Esophagus squamous epithelium (tissue), 5 donors: ENCODE measurements at places on chromosomes 12 and 14. TPM values are rescaled to one million over a fixed set of nuclear protein-coding genes. Genes with fewer than 3 reads are reported as not detected.

The LBHD2 gene
- not detected for total RNA-seq

The FBLN5 gene
- total RNA-seq = 11.9 TPM

The NOVA1 gene
- 0.91 TPM for total RNA-seq

The SDSL gene
- not detected for total RNA-seq

The LTBP2 gene
- total RNA-seq = 41.6 TPM

The DEPDC4 gene
- total RNA-seq = 1.1 TPM

The AQP2 gene
- total RNA-seq = not detected

The DUSP16 gene
- 16.2 TPM for total RNA-seq

The NCKAP5L gene
- total RNA-seq = 6.8 TPM

The DPF3 gene
- total RNA-seq = under 0.01 TPM

The FOXN4 gene
- not detected for total RNA-seq

The PRR4 gene
- 1.4 TPM for total RNA-seq

The CCND2 gene
- 13.9 TPM for total RNA-seq

The BMP4 gene
- 11.0 TPM for total RNA-seq

The DNAJC22 gene
- not detected for total RNA-seq

The PPP2R3C gene
- total RNA-seq = 15.4 TPM

The SIX6 gene
- total RNA-seq = not detected

The CRACR2A gene
- total RNA-seq = 2.2 TPM

The RFLNA gene
- 0.23 TPM for total RNA-seq

The GLI1 gene
- 0.09 TPM for total RNA-seq

The MMP17 gene
- 2.1 TPM for total RNA-seq

The KDM5A gene
- 37.7 TPM for total RNA-seq

The SYNDIG1L gene
- 0.19 TPM for total RNA-seq

The JPH4 gene
- not detected for total RNA-seq

The CCNB1IP1 gene
- 25.2 TPM for total RNA-seq

The NGB gene
- total RNA-seq = not detected

The RASAL1 gene
- 51.3 TPM for total RNA-seq

The LRTM2 gene
- total RNA-seq = not detected

The CLEC9A gene
- not detected for total RNA-seq

The C12orf43 gene
- 15.6 TPM for total RNA-seq

The CPNE8 gene
- 10.5 TPM for total RNA-seq

The DNAI7 gene
- not detected for total RNA-seq

The COX8C gene
- total RNA-seq = not detected

The MIPOL1 gene
- total RNA-seq = 5.8 TPM

The ALDH1L2 gene
- 1.1 TPM for total RNA-seq

The CCDC196 gene
- total RNA-seq = not detected

The SRP54 gene
- total RNA-seq = 46.2 TPM

The TMEM253 gene
- total RNA-seq = 0.95 TPM
